Stomach (tissue), 19 donors: ENCODE measurements at places on chromosomes 13 and 19. TPM values are rescaled to one million over a fixed set of nuclear protein-coding genes. Genes with fewer than 3 reads are reported as not detected.

Gene SPTBN4
- total RNA-seq = 2.6 TPM

Gene GAPDHS
- total RNA-seq = not detected

Gene TMTC4
- 5.8 TPM for total RNA-seq

GRCh38 chr13:73967397-73968165 lies 166.6 kb downstream of the KLF12 start:
- H3K4me1 ChIP-seq = no peaks in the 10 kb centered on the region
- no peak overlapping the region for H3K27ac ChIP-seq
- H3K4me3 ChIP-seq = no peak overlapping the region
- no peaks in the 10 kb centered on the region for H3K27me3 ChIP-seq

DNA sequence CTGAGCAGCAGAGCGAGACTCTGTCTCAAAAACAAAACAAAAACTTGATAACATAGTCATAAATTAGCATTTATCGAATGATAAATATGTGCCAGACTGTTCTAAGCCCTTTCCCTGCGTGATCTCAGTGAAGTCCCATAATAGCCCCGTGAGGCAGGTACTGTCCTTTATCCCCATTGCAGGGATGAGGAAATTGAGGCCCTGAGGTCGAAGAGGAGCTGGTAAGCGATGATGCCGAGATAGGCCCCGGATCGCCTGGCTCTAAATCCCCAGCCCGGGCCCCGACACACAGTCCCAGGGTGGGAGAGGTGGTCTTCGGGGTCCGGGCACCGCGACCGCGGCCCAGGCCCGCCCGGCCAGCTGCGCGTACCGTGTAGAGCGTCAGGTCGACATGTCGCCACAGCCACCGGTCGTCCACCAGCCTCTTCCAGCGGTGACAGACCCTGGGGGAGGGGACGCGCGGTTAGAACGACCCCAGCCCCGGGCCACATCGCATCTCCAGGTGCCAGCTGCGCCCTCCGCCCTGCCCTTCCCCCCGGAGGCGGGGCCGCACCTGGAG lies 625 bp downstream of the FBXL12 start:
- peak overlapping the region; percentile 98 for H3K4me3 ChIP-seq
- peak overlapping the region; percentile 95 for H3K27ac ChIP-seq
- peaks cover 29% of the 10 kb centered on the region for H3K36me3 ChIP-seq

GRCh38 chr13:32036757-32037156 lies 5.2 kb downstream of the FRY start:
- H3K27ac ChIP-seq = no peak overlapping the region
- H3K36me3 ChIP-seq = no peaks in the 10 kb centered on the region
- DNase-seq = no peak
- no peaks in the 10 kb centered on the region for H3K27me3 ChIP-seq
